Fibroblast of the aortic adventitia (primary cell): ENCODE measurements at places on chromosomes 3 and 15. TPM values are rescaled to one million over a fixed set of nuclear protein-coding genes. Genes with fewer than 3 reads are reported as not detected.

The IRAK2 gene
- total RNA-seq, result 0.90 and 9.1 TPM in 2 replicates

The ATP13A4 gene
- 0.09 TPM in 1 of 2 replicates, not detected in the other for total RNA-seq

The C3orf22 gene
- total RNA-seq, result not detected in 2 replicates

The FEZF2 gene
- total RNA-seq, result not detected in 2 replicates

The TUSC7 gene
- not detected in 2 replicates for total RNA-seq

The SMAD3 gene
- total RNA-seq, result 53.6 and 96.3 TPM in 2 replicates

The UPK1B gene
- total RNA-seq, result 0.09 TPM in 1 of 2 replicates, not detected in the other

The MYO5A gene
- total RNA-seq, result 18.9 and 80.3 TPM in 2 replicates

The GCNT3 gene
- total RNA-seq, result 0.27 and 0.65 TPM in 2 replicates

The MST1R gene
- 0.81 and 1.3 TPM in 2 replicates for total RNA-seq

The PRSS50 gene
- total RNA-seq, result not detected in 2 replicates
